ENCODE measurements at places on chromosomes 7 and 10.

DNA sequence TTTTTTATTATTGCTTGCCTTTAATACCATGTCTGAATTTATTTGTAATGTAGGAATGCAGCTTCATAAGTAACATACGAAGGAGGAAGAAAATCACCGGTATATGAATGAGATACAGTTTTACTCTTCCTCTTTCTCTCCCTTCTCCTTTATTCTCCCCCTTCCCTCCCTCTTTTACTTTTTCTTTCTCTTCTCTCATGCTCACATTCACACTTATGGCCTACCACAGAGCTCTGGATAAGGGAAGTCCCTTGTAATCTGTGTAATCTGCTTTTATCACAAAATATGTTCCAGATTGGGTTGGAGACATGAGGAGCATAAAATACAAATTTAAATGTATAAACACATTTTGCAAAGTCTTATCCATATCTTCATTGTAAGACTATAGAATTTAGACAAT, 59.4 kb downstream of the MDFIC start:
- no peak for DNase-seq

GRCh38 chr10:53022611-53023088, 250.1 kb upstream of the MBL2 start:
- DNase-seq: no peak

GRCh38 chr10:37748170-37748569, 109.2 kb downstream of the ZNF248 start:
- no peak for DNase-seq

DNA sequence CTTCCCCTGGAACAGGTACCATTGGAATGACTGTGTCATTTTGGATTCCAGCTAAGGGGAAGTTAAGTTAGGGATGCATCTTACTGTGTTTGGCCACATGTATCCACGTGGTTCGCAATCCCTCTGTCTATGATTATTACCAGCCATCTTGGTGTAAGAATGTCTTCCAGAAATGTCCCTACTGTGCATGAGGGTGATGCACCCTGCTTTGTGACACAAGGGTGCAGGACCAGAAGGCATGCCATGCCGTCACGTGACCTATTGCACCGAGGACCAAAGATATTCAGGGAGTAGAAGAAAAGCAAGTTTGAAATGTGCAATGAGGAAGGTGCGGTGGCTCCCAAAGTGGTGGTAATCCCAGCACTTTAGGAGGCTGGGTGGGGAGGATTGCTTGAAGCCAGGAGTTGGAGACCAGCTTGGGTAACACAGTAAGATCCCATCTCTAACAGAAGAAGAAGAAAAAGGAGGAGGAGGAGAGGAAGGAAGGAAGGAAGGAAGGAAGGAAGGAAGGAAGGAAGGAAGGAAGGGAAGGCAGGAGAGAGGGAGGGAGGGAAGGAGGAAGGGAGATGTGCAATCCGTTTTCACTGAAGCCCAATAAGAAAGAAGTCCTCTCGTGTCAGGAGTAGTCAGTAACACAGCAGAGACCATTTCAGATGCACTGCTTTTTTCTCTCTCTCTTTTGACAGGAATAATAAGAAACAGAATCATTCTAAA, 42.5 kb upstream of the USP6NL start:
- DNase-seq: no peak

- no peak for DNase-seq
Measured at GRCh38 chr10:101682172-101682825, 12.7 kb downstream of the FBXW4 start.

DNA sequence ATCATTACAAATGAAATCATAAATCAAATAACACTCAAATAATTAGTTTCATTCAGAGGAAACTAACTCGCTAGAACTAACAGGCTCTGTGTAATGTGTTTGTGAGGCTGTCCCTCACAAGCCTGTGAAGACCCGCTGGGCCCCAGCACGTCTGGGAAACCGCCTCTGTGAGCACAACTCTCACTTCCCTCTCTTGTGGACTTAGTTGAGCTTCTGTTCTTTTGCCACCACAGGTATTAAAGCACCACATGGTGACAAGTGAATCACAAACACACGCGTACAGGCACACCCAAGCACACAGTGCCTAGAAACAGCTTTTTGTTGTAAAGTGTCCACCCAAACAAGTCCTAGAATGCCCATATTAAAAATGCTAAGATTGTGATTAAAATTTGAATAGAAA, 51.0 kb downstream of the ZNF777 start:
- DNase-seq: no peak

Data from right renal cortex interstitium (tissue), 3 donors.